ENCODE measurements at places on chromosomes 1 and 21. TPM values are rescaled to one million over a fixed set of nuclear protein-coding genes. Genes with fewer than 3 reads are reported as not detected.

CD164L2 gene
- not detected for total RNA-seq

CD160 gene
- not detected for total RNA-seq

NPHP4 gene
- 1.6 TPM for total RNA-seq

TMCC2 gene
- 1.1 TPM for total RNA-seq

NES gene
- total RNA-seq, result 14.7 TPM

DNA sequence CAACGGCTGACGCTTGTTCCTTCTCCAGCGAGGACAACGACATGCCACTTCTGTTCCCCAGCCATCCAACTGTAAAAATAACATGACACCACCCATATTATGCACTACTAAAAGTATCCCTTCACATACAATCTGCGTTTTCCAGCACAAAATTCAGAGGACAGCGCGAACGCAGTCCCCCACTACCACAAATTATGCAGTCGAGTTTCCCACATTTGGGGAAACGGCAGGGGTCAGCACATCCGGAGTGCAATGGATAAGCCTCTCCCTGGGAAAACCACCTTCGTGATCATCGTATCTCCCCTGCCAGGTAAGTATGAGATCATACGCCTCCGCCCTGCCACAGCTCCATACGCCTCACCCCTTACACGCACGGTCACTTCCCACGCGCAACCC is 120.9 kb downstream of the PPIAL4G start:
- DNase-seq, result no peak

DNA sequence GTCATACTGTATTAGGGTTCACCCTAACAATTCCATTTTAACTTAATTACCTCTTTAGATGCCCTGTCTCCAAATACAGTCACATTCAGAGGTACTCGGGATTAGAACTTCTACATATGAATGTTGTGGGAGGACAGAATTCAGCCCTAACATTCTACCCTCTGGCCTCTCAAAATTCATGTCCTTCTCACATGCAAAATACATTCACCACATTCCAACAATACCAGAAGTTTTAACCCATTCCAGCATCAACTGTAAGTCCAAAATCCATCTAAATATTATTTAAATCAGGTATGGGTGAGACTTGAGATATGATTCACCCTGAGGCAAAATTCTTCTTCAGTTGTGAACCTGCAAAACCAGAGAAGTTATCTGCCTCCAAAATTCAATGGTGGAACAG is 14.5 kb downstream of the LY9 start:
- no peak for DNase-seq

DNA sequence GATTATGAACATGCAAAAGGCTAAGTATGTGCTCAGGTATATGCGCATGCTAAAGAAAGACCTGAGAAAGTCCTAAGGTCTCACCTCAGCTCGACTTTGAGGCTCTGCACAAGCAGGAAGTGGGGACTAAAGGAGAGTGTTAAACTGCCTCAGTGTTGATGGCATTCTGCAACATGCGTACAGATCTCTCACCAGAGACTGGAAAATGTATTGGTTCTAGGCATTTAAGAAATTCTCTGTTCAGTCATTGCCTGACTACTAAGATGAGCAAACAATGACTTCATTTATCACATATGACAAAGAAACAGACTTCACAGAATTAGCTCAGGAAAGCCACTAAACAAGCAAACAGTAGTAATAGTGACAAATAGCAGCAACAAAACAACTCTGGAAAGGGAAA is 90.8 kb downstream of the USH2A start:
- DNase-seq, result no peak

GRCh38 chr1:220884109-220884980 is 5.1 kb downstream of the HLX start:
- DNase-seq, result no peak

DNA sequence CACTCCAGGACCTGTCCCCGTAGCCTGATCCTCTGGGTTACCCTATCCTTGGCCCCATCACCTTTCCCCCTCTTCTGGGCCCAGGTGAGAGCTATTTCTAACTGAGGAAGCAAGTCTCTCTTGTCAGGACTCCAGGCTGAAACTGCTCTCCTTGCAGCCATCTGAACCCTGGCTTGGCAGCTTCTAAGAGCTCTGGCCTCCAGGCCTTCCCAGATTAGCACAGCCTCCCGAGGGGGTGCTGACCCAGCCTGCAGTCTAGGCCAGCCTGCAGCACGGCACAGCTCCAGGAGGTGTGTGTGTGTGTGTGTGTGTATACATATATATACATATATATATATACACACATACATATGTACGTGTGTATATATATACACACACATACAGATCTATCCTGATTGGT is 17.4 kb downstream of the CACNA1S start:
- DNase-seq, result peak; percentile 94

- DNase-seq, result peak; percentile 79
Observed at GRCh38 chr1:46179138-46180081, 3.1 kb upstream of the P3R3URF start.

- no peak for DNase-seq
Observed at GRCh38 chr1:55803429-55803828, 588.3 kb upstream of the USP24 start.

DNA sequence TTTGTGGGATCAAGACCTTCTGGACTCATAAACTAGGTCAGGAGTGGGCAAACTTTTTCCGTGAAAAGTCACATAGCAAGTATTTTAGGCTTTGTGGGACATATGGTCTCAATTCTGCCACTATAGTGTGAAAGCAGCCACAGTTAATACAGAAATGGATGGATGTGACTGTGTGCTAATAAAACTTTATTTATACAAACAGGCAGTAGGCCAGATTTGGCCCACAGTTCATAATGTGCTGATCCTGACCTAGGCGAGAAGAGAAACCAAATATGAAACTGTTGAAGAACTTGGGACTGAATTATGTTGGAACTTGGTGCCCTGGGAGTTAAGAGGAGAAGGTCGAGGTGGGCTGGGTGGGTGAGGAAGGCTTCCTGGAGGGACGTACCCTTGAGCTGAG is 17.1 kb downstream of the PADI3 start:
- no peak for DNase-seq

DNA sequence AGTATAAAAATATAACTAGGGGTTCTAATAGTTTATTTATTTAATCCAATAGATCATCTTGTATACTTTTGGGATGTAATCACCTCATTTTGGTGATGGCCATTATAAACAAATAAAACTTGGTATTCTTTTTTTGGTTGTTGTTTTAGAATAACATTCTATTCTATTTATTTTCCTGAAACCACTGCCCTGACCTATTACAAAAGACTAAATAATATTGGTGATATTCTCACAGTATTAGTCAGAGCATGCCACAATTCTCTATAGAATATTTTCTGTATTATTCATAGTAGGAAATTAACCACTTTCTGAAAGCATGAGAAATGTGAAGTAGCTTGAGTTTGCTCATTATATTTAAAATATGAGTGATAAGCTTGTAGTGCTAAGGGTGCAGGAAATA is 54.1 kb upstream of the LRRC7 start:
- DNase-seq, result no peak

Measured in gastrocnemius medialis (tissue), 4 donors.